Astrocyte (in vitro differentiated cells and primary cell): ENCODE measurements at places on chromosomes 6 and 20. TPM values are rescaled to one million over a fixed set of nuclear protein-coding genes. Genes with fewer than 3 reads are reported as not detected.

Gene BACH2
- total RNA-seq: 12.6 and 17.5 TPM in 2 replicates

Gene MYCT1
- total RNA-seq: 0.61 and 1.0 TPM in 2 replicates

Gene CLPSL1
- total RNA-seq: not detected in 2 replicates

GRCh38 chr6:134436281-134436815 lies 118.4 kb upstream of the SGK1 start:
- peak; percentile 97 for DNase-seq

DNA sequence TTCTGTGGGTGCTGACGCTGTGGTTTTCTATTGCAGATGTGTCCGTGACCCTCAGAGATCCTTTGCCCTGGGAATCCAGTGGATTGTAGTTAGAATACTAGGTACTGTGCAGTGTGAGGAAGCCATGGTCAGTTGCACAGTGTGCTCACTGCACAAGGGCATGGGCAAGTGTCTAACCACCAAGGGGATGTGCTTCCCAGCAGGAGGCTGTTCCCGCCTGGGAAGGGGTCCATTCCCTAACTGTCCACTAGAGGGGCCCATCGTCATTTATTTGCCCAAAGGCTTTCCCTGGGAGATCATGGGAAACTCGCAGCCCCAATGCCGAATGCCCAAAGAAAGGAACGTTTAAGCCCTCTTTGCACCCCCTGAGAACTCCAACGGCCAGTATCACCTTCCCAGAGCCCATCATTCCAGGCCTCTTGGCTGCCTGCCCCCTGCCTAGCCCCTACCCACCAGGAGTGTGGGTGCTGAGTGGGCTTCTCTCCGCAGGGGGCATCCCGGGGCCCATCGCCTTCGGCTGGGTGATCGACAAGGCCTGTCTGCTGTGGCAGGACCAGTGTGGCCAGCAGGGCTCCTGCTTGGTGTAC lies 26.2 kb downstream of the SLCO4A1 start:
- peak; percentile 37 for DNase-seq

GRCh38 chr6:163729127-163729872 lies 314.8 kb downstream of the QKI start:
- DNase-seq: no peak

GRCh38 chr6:36336208-36336710 lies 429 bp downstream of the BNIP5 start:
- DNase-seq: no peak

- DNase-seq: no peak
Measured at GRCh38 chr6:135149376-135149775, 31.7 kb upstream of the MYB start.

GRCh38 chr20:15061955-15062354 lies 724.5 kb upstream of the FLRT3 start:
- DNase-seq: no peak

DNA sequence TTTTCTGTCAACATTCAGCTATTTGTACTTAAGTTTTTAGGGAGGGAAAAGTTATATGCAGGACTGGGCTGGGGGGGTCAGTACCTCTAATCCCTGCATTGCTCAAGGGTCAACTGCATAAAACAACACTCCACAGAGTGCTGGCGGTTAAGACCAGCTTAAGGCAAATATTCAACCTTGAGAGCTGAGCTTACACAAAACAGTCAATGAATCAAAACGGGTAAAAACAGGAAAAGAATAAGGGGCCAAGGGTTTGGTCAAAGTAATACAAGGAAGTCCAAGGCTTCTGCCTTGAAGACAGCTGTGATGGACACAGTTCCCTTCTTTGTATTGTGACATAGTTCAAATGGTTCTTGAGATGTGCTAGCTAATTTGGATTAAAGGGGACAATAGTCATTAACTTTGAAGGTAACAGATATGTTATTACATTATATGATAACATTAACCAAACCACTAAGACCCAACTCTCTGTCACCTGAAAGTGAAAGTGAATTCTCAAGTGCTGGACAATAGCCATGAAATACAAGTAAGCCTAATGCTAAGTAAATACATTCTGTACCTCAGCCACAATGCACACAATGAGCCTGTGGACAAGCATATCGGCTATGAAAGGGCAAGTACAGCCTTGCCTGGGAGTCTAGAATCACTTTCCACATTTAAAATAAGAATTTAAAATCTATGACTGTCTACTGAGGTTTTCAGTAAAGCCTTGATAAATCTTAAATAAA lies 106.8 kb downstream of the PDE10A start:
- peak; percentile 6 for DNase-seq

- DNase-seq: peak; percentile 11
Measured at GRCh38 chr6:12911427-12911826, 194.9 kb downstream of the PHACTR1 start.

DNA sequence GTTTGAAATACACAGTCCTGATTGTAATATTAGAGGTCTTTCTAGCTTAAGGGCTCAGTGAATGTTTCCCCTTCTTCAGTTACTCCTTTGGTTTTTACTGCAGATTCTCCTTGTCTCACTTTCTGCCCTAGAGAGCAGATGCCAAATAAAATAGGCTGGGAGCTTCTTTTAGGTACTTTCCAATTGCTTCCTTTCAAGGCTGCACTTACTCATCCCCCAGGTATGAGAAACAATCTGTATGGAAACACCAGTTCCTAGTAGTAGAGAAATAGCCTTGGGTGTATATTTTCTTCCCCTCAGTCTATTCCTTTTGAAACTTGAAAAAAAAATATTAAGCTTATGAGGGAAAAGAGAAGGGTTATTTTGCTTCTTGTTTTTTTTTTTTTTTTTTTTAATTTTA lies 139.7 kb downstream of the PAK5 start:
- no peak for DNase-seq
